ENCODE measurements at places on chromosomes 3 and 15. TPM values are rescaled to one million over a fixed set of nuclear protein-coding genes. Genes with fewer than 3 reads are reported as not detected.
A peak's percentile ranks its signal among the peaks of the same experiment; 100 is the strongest.

PLA2G4E gene
- not detected for polyA plus RNA-seq

DNA sequence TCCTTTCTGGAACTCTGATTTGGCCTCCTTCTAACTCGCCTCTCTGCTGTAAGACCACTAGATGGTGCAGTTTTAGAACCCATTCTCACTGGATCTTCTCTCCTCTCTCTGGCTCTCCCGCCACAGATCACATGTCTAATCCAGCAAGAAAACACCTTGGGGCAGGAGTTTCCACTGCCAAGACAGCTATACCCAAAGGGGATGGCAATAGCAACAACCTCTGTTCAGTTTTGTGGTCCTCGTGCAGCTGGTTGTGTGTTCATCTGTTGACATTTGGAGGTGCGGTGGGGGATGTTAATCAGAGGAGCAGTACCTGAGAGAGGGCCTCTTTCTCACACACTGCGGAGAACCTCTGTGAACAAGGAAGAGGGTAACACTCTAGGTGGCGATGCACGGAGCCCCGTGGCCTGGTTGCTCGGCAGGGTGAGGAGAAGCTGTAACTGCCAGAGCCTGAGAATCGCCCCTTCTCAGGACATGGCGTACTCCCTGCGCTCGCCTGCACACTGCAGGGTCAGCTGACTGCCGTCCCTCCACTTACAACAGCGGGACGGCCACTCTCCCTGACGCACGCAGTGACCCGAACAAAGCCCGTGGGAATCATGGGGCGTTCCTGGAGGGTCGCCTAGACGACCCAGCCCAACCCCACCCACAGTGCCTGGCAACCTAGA is at the start of gene TEX55:
Gene TEX55 (plus strand): TSS at position 666 of the 668 bp plus-strand sequence. CDS start 25 bp downstream, outside the sequence.
- DNase-seq: no peak
- no peaks in the 10 kb centered on the region for H3K36me3 ChIP-seq
- H3K4me3 ChIP-seq: no peak within 1 kb of the TSS
- H3K27ac ChIP-seq: no peak within 1 kb of the TSS
- no peaks in the 10 kb centered on the region for H3K27me3 ChIP-seq

- peaks cover 3% of the 10 kb centered on the region for H3K27me3 ChIP-seq
- peak overlapping the region; percentile 26 for H3K27ac ChIP-seq
- H3K36me3 ChIP-seq: no peaks in the 10 kb centered on the region
- peaks cover 20% of the 10 kb centered on the region for H3K4me1 ChIP-seq
Measured at GRCh38 chr15:97652700-97653167, 307.8 kb upstream of the ARRDC4 start.

- DNase-seq: no peak
- H3K27ac ChIP-seq: no peak overlapping the region
- no peak overlapping the region for H3K4me3 ChIP-seq
- no peaks in the 10 kb centered on the region for H3K4me1 ChIP-seq
Measured at GRCh38 chr3:126685021-126685420, 19.0 kb upstream of the CHCHD6 start.

DNA sequence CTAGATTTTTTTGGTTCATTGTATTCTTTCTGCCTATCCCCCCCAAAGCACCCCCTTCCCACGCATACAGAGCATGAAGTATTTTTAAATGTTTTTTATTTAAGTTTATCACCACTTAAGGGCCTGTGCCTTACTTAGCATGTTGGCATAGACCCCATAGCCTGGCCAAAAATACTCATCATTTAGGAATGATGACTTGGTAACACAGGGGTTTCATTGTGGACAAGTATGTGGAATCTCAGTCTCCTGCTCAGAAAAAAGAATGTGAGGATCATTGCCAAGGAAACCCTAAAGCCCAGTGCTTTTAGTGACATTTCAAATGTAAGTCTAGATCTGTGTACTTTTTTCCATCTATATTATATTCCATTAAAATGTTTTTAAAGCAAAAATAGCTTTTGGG is 146.3 kb downstream of the ALCAM start:
- no peaks in the 10 kb centered on the region for H3K4me1 ChIP-seq
- H3K4me3 ChIP-seq: no peak overlapping the region
- H3K36me3 ChIP-seq: no peaks in the 10 kb centered on the region
- DNase-seq: no peak
- no peak overlapping the region for H3K27ac ChIP-seq
- H3K27me3 ChIP-seq: no peaks in the 10 kb centered on the region
